Skeletal muscle cell (primary cell): ENCODE measurements at places on chromosomes 3 and 15.

GRCh38 chr3:181610973-181611265 is 100.8 kb upstream of the SOX2 start:
- DNase-seq = no peak

DNA sequence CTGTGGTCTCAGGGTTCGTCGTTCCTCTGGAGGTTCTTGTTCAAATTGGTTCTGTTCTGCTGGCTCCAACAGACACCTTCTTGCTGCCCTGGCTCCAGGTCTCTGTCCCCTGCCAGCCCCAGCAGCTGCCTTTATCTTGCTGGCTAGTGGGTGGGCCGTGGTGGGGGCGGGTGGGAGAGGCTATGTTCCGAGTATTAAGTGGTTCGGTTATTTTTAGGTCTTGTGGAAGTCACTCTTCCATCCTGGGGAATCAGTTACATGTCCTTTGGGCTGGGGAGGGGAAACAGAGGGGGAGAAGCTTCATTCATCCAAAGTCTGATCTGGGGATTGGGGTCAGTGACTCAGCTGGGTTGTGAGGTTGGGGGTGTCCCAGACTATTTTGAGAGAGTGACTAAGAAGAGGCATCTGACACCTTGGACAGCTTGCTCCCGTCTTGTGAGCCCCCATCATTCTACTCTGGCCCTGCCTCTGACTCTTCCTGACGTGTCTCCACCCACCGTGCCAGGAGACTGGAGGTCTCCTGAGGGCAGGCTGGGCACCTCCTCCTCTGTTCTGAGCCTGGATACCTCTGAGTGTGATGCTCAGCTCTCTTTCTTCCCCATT is at the start of gene XIRP1:
XIRP1 (minus strand) TSS at position 106 of the 603 bp plus-strand sequence. CDS start 3,150 bp downstream, outside the sequence.
- no peak for DNase-seq

GRCh38 chr15:78055919-78056713 is 21.4 kb downstream of the TBC1D2B start:
- DNase-seq = no peak

DNA sequence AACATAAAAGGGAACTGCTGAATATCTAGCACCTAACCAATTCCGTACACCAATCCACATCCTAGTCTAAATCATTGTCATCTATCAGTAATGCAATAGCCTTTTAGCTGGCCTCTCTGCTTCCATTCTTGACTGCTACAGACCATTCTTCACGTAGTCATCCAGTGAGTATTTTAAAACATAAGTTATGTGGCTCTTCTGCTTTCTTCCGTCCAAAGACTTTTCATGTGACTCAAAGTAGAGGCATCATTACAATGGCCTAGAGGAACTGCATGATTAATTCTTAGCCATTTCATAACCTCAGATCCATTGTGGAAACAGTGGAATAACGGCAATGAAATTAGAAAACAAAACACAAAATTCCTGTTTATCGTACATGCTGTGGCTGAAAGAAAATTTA is 88.9 kb upstream of the CBLB start:
- peak; percentile 51 for DNase-seq

DNA sequence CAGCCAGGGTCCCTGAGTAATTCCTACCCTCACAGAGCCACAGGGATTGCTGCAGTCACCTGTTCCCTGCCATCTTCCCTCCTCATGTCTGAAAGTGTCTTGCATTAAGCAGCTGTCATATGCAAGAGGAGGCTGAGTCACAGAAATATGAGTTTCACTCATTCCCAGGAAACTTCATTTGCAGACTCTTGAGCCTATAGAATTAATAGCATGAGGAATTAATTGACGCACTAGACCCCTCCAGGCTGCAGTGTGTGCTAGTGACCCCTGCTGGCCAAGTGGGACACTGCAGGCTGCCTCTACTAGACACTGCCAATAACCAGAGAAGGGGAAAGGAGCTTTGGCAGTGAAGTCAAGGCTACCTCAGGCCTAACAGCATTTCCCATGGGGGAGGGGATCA is 50.6 kb upstream of the SLC6A1 start:
- DNase-seq = no peak

DNA sequence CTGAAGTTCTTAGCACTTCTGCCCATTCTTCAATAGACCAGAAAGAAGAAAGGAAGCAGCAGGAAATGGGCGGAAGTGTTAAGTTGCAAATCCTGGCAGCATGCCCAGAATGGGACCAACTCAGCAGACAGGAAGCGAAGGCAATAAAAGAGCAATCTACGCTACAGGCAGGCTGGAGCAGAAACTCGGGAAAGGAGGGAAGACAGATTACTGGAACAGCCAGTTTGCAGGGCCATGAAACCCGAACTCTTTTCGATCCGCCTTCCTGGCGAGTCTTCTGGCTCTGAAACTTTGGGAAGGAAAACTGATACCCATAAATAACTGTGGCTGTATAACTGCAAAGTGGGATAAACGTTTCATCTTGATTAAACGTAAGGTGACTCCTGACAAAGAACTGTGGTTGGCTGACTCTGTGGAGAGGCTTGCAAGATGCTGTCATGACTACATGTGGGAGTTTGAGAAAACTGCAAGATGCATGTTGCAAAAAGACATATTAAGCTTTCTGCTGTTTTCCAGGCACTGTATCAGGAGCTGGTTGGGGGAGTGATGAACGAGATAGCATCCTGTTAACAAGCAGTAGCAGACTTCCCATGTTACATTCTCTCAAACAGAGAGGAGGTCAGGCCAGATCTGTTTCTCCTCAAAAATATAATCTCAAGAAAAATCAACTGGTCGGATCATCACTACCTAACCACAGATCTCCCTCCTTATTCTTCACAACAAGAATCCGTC is 67.8 kb downstream of the FMN1 start:
- DNase-seq = peak; percentile 96

DNA sequence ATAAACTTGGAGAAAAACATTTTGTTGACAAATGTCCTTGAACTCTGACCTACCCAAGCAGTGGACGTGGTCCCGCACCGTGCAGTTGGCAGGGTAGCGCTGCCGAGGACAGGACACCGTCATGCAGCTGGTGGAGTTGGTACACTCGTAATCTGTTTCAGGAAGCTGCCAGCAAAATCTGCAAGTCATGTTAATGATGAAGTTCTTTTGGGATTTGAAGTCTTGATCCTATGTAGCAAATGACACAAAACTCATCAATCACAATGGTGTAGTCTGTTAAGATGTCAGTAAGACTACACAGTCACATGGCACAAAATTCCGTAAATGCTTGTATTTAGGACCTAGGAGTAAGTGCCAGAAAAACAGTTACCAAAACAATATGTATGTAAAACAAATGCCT is 5.5 kb downstream of the TM2D3 start:
- no peak for DNase-seq

DNA sequence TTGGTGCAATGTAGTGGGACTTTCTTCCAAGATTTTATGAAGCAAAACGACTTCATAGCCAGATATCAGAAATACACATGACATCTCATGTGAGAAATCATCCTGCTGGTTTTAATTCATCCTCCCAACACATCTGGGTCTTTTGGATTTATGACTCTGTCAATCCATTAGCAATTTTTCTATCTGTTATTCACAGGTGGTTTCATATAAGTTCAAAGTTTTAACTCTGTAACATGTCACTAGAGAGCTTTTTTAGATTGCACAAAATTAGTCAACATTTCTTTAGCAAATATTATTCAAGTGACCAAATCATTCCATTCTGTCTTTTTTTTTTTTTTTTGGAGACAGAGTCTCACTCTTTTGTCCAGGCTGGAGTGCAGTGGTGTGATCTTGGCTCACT is 30.4 kb downstream of the SQOR start:
- no peak for DNase-seq

DNA sequence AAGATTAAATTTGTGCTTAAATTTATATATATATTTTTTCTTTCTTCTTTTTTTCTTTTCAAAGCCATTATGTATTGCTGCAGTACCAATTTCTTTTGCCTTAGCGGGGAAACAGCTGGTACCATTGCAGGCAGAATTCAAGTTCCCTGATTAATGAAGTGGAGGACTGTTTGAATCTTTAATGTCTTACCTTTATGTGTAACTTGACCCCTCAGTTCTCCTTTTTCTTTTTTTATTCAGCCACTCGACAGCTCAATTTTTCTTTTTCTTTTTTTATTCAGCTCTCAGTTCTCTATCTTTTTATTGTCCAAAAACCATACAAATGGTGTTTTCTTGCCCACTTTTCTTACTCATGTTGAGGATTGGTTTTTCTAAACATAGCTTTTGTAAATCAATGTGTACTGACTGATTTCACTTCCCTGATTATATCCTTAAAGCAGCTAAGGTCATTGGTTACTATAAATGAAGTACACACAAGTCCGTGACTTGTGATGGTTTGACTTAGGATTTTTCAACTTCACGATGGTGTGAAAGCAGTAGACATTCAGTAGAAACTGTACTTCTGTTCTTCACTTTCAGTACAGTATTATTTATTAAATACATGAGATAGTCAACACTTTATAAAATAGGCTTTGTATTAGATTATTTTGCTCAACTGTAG is 22.8 kb downstream of the ATP2C1 start:
- DNase-seq = no peak

DNA sequence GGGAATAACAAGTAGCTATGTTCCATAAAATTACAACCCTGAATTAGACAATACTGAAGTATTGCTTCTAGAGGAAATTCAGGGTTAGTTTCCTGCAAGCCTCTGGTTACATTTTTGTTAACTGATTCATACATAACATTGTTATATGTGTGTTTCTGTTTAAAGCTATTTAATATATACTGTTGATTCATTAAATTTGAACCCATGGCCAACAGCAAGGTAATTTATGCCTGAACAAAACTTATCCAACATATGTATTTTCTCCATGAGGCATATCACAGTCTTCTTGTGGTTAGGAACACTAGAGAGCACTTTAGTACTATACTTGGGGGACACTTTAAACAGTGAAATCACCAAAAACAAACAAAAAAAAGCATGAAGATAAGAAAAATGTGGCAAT is 47.7 kb upstream of the PTX3 start:
- DNase-seq = peak; percentile 14
